ENCODE measurements at places on chromosomes 11 and 22.

GRCh38 chr11:117458275-117459122 is 130.8 kb downstream of the CEP164 start:
- peak; percentile 70 for DNase-seq

- DNase-seq: no peak
Observed at GRCh38 chr11:117815262-117815803, 9.2 kb downstream of the FXYD2 start.

- peak; percentile 81 for DNase-seq
Observed at GRCh38 chr11:13210424-13210823, 67.2 kb upstream of the BMAL1 start.

- DNase-seq: no peak
Observed at GRCh38 chr11:11280826-11281225, 72.2 kb downstream of the CSNK2A3 start.

DNA sequence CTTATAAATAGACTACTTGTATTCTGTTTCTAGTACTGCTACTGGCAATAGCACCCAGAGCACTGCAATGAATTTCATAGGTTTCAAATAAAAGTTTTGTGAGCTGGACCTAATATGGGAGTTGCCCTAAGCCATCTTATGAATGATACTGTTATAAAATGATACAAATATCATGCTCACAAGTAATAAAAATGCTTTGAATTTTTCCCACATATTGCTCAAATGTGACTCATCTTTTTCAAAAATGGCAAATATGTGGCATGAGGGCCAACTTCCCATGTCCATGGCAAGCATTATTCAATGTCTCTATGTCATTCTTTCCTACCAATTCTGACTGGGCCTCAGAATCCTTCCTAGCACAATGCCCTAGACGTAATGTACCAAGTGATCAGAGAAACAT is 137.6 kb downstream of the TRPC6 start:
- peak; percentile 51 for DNase-seq

- DNase-seq: no peak
Observed at GRCh38 chr11:118714816-118715215, 35.4 kb upstream of the TREH start.

GRCh38 chr22:50723991-50724390 is 14.0 kb upstream of the ACR start:
- no peak for DNase-seq

- DNase-seq: no peak
Observed at GRCh38 chr11:126707498-126707897, 293.1 kb downstream of the KIRREL3 start.

GRCh38 chr11:2735053-2735589 is 35.3 kb upstream of the KCNQ1OT1 start:
- DNase-seq: no peak

DNA sequence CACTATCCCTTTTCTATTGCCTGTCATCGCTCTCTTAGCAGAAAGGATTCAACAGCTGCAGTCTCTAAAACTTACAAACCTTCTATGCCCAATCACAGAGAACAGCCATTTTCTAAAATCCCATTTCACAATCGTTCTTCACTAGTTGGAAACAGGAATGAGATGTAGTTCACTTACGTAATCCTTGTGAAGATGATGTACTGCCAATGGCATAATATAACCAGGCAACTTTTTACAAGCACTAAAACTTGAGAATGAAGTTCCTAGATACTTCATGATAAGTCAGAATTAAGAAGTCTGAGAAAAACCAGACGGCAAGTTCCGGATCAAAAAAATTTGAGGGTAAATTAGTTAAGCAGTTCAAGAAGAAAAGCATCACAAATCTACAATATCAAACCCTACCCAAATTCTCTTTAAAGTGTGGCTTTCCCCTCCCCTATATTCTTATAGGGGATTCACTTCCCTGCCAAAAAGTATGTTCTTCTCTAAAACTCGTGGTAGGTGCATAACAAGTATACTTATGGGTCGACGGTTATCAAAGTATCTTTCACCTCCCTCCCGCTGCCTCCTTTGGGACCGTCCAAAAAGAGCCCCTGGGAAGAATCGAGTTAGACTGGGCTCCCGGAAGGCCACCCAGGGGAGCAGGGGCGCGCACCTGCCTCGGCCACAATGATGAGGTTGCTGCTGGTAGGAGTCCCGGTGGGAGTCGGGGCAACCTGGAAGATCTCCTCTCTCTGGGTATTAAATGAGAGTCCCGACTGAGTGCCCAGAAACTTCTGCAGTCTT is 666 bp downstream of the MSANTD4 start:
- peak; percentile 33 for DNase-seq

DNA sequence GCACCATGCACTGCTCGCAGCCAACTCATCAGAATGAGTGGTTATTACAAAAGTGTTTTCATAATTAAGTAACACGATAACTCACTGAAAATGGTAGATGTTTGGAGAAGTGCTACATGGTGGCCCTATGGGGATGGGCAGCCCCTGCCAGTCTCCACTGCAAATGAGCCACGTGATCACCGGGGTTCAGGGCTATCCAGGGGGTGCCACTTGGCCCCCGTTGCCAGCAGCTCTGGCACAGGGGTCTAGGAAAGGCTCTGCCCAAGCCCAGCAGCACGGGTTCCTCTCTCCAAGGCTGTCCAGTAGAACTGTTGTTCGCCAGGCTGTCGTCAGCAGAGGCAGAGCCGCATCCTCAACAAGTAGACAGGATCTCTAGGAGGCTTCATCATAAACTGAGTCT is 382.1 kb upstream of the B3GAT1 start:
- no peak for DNase-seq

DNA sequence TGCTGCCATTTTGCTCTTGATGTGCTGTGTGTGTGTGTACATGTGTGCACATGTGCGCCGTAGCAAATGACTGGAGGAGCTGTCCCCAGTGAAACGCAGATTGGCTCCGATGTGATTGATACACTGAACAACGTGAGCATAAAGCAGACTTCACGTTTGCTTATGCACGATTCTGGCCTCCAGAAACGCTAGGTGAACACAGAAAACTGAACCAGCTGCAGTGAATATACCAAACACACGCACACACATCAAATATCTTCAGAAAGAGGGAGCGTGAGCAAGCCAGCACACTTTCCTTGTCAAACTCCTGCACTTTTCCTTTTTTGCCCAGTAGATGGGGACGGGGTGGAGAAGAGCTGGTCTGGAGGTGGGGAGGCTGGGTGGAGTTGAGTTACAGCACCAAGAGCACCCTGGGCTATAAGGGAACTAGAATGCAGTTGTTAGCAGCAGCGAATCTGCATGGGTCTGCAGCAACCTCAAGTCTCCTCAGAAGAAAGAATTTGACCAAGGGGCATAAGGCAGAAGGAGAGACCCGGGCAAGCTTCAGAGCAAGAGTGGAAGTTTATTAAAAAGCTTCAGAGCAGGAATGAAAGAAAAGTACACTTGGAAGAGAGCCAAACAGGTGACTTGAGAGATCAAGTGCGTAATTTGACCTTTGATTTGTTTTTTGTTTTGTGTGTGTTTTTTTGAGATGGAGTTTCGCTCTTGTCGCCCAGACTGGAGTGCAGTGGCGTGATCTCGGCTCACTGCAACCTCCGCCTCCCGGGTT is 77.8 kb upstream of the CADM1 start:
- DNase-seq: peak; percentile 62

DNA sequence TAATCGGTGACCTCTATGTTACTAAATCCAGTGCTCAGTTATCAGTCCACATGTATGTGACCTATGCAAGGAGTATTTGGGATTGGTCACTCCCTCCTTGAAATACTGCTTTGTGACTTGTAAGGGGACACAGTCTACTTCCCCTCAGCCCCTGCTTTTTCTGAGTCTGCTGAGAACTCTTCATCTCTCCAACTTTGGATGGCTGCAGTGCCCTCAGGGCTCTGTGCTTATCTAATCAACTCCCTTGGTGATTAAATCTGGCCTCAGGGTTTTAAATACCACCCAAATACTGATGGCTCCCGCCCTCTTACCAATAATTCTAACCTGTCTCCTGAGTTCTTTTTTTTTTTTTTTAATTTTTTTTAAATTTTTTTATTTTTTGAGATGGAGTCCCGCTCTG is 40.2 kb downstream of the FAM118A start:
- no peak for DNase-seq

GRCh38 chr11:17506942-17507341 is 30.3 kb upstream of the ABCC8 start:
- DNase-seq: no peak

DNA sequence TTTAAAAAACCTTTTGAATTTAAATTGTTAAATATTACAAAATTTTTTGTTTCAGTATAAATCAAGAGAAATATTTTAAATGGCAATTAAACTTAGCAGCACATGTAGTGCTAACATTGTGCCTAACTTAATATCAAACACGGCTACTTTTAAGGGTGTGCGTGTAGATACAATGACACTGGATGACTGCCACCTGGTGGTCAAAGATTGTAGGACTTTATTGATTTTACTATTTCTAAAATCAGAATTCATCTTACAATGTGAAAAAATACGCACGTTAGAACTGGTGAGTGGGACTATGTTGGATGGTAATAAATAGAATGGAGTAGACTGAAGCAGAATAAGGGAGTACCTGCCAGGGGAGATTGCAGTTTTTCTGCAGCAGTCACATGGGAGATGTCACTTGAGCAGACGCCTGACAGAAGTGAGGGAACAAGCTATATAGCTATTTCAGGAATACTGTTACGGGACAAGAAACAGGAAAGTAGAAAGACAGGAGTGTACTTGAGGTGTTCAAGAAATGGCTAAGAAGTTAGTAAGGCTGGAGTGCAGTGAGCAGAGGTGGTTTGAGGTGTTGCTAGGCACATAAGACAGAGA is 52.9 kb downstream of the UVRAG start:
- peak; percentile 52 for DNase-seq

GRCh38 chr11:117583063-117583801 is 213.8 kb downstream of the DSCAML1 start:
- DNase-seq: no peak

DNA sequence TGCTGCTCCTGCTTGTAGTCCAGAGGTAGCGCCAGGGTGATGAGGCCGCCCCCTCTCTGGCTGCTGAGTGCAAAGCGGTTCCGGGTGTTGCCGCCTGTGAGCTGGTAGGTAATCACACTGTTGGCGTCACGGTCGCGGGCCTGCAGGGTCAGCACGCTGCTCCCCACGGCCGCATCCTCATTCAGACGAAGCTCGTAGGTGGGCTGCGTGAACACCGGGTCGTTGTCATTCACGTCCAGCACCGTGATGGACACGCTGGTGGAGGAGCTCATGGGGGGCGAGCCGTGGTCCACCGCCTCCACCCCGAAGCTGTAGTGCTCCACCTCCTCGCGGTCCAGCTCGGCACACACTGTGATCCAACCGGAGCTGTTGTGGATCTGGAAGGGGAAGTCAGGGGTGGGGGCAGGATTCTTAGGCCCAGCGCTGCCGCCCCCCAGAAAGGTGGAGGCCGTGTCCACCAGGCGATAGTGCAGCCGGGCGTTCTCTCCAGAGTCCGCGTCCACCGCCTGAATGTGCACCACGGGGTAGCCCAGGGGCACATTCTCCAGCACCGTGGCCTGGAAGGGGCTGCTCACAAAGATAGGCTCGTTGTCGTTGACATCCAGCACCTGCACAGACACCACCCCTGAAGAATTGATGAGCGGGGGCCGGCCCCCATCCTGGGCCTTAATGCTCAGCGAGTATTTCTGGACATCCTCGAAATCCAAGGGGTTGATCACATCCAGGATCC is 2.4 kb downstream of the CELSR1 start:
- no peak for DNase-seq

DNA sequence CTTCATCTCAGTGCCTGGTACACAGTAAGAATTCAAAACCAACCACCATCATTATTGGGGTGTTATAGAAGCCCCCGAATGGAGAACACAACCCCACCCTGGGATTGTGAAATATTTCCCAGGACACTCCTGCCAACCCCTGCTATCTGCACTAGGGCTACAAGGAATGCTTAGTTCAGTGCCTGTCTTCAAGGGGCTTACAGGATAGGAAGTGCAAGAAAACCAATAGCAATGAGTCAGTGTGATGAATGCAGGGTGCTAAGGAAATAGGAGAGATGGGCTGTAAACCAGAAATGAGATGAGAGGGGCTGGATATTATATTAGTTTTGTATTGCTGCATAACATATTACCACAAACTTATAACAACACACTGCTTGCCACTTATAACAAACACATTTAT is 965 bp upstream of the ASCC2 start:
- DNase-seq: no peak

- no peak for DNase-seq
Observed at GRCh38 chr11:116413301-116414242, 359.2 kb downstream of the BUD13 start.

DNA sequence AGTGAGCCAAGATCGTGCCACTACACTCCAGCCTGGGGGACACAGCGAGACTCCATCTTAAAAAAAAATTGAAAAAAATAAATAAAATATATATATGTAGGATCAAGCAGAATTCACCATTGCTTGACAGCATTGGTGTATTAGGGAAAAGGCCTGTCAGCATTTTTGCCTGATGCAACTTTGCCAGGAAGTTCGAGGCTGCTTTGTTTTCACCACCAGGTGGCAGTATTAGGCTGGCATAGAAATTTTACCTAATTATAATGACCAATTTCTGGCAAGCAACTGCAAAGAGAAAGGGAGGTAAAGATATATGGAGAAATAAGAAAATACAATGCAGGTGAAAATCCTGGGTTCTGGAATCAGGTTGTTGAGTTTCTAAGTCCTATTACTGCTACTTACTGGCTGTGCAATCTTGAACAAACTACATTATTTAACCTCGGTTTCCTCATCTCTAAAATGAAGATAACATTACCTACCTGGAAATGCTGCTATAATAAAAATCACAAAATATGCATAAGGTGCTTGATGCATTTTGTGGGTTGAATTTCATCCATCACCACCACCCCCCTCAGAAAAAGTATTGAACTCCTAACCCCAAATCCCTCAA is 24.7 kb downstream of the LAYN start:
- peak; percentile 66 for DNase-seq

GRCh38 chr22:38965614-38966379 is 8.4 kb downstream of the APOBEC3A start:
- DNase-seq: no peak

DNA sequence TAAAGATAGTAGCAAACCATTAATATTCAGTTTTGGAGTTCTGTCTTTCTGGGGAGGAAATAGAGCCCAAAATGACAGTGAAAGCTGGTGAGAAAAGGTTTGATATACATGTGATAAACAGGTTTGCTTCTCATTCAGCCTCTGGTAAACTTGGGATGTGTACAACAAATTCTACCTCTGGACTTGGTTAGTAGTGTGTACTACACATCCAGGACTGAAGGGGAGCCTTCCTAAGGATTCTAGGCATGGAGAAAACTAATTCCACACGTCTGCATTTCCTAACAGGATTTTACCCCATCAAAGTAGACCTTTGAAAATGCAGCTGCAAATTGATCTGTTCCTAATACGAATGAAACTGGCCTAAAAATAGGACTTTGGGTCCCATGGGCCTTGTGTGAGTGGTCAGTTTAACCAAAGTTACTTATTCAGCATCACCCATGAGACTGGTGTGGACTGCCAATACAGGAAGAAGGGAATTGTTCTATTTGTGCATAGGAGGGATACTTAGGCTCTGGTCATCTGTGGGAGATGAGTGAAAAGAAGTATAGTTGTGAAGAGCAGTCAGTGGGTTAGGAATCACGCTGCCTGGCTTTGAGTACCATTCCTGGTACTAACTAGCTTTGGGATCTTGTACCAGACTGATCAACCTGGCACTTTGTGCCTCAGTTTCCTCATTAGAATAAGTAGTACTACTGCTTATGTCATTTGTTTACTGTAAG is 74.2 kb downstream of the YAP1 start:
- DNase-seq: no peak

- no peak for DNase-seq
Observed at GRCh38 chr22:32758866-32759385, 42.6 kb upstream of the TIMP3 start.

All from bronchial epithelial cell (primary cell).